Occipital lobe (tissue), 3 donors: ENCODE measurements at places on chromosomes 3 and 15.

DNA sequence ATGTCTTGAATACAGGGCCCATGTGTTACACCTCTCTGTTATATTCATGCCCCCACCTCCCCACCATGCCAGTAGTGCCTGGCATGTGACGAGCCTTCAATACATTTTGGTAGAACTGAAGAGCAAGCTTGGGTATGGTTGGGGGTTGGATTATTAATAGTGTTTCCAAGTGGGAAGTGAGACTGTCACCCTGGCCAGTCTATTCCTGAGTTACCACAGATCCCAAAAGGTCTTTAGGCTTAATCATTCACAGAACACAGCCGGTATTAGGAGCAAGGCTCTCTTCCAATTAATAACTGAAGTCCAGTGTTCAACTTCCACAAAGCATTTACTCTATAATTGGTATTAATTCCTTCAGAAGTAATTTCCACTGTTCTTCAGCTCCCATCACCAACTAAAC, 231.9 kb upstream of the LRTM1 start:
- no peak for DNase-seq

GRCh38 chr3:100403362-100404249, 2.3 kb downstream of the LNP1 start:
- no peak for DNase-seq

- DNase-seq = peak; percentile 21
These were observed 156.5 kb upstream of the SLC2A2 start for GRCh38 chr3:171183042-171183441.

DNA sequence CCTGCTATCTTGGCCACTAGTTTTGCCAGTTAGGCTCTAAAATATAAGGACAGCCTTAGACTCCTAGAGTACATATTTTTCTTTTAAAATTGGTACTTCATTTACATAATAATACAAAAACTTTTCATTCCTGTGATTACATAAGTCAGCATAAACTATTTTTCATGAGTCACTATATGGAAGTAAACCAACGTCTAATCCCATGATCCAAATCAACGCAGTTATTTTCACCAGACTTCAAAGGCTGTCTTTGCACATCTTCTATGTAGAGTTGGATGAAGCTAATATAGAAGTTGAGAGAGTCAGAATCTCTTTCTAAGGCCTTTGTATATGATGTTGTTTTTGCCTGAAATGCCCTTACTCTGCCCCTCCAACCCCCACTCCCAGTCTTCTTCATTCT, 7.6 kb upstream of the MFSD1 start:
- no peak for DNase-seq

DNA sequence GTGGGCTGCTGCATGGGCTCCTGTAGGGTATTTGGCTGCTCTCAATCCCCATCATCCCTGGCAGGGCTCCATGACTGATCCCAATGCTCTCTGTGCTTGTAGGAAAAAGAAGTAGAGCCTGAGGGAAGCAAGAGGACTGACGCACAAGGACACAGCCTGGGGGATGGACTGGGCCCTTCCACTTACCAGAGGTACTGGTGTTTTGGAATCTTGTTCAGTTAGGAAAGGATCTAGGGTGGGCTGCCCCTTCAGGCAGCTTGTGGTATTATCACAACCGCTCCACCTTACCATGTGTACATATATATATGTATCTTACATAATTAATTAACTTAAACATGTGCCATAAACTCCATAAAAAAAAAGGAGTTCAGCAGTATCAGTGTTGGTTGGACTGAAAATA, 1.3 kb downstream of the SLC28A2 start:
- no peak for DNase-seq

GRCh38 chr15:52481915-52482314, 46.8 kb downstream of the MYO5A start:
- DNase-seq = no peak

DNA sequence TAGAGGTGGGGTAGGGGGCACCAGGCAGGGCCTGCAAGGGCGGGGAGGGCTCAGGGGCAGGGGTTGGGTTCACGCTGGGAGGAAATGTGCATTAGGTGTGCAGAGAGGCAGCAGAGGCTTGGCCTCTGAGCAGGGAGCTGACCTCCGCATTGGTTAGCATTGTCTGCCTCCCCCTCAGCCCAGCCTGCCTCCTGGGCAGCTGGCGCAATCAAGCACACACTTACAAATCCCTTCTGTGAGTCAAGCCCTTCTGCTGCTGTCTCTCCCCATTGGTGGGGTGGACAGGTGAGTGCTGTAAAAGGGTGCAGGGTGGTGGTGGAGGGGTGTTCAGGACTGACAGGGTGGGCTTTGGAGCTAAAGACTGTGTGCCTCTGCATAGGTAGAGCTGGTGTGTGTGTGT, 9.3 kb downstream of the LOXL1 start:
- no peak for DNase-seq

DNA sequence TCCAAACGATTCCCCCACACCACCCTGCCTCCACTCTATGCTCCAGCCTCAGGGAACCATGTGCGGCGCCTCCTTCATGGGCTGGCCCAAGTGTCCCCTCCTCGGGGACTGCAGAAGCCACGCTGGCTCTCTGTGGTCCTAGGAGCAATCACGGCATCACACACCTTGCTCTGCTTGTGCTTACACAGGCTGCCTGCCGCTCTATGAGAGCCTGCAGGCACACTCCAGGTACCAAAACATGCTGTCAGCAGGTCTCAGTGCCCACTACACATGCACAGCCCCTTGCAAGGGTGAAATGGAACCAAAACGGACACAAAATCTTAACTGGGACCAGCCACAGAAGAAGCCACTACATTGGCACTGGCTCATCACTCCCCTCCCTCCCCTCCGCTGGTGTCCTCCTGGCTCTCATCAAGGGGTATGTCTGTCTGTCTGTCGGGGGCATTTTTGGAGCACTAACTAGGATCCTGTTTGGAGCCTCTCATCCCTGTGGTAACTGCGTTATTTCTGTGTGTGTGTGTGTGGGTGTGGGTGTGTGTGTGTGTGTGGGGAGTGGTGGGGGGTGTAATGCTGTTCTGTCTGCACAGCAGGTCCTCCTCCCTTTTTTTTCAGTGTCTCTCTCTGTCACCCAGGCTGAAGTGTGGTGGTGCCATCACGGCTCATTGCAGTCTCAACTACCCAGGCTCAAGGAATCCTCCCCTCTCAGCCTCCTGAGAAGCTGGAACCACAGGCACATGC, 60.6 kb downstream of the DHX30 start:
- DNase-seq = no peak

DNA sequence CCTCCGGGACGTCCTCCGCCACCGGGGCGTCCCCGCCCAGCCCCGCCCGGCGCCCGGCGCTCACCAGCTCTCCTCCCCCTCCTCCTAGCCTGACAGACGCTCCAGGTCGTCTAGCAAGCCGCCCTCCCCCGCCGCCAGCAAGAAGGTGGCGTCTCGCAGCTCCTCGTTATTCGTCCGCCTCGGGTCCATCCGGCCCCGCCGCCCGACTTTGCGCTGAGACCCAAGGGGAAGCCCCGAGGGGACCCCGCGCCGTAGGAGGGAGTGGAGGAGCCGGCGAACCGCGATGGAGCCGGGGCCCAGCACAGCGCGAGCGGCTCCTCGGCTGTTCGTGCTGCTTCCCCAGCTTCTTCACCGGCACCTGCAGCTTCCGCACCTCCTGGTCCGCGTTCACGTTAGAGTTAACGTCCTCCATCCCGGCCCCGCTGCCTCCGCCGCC, 26.3 kb upstream of the MTHFS start:
- DNase-seq = peak; percentile 34

- DNase-seq = no peak
These were observed 990.4 kb downstream of the GBE1 start for GRCh38 chr3:80771085-80771484.

GRCh38 chr3:134437211-134437752, 48.5 kb downstream of the ANAPC13 start:
- no peak for DNase-seq

DNA sequence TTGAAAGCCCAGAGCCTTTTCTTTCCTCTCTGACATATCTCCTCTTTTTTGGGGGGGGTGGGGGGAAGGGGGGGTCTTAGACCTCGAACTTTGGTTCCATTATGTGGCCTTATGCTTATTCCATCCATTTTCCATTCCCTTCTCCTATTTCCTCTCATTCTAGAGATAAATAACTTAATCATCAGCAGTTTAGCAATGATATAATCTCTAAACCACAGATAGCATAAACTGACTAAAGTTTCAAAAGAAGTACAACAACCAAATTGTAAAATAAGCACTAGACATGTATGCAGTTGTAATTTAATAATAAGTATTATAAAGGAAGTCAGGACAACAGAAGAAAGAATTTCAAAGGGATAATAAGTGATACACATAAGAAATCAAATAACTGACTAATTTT, 64.5 kb downstream of the AQR start:
- DNase-seq = no peak

DNA sequence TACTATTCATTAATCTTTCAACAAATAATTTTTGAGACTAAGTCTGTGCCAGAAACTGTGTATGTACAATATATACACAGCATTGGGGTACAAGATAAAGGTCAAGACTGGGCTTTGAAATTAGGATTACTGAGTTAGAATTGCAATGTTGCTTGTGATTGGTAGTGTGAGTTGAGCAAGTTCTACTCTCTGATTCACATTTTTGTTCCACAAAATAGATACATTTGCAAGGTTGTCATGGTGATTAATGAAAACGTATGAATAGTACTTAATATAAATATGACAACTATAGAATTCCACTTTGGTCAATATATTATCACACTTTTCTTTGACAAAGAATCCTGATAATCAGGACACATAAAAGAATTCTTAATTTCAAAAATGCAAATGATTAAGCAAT, 314.6 kb downstream of the GBE1 start:
- no peak for DNase-seq

DNA sequence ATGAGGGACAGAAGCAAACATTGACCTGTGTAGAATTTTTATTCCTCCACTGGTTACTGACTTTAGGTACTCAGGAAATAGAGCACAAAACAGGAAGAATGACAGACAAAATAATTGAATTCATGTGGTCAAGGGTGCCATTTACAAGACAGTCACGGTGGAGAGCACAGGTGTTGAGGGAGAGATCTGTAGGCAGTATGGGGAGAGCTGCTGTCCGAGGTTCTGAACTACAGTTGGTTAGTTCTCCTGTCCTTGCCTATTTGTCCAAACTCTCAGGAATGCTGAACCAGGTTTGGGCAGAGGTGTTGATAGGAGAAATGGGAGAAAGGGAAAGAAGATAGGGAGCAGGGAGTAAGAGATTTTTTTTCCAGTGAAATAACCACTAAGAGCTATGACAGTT, 178.5 kb upstream of the ZBTB20 start:
- no peak for DNase-seq

- no peak for DNase-seq
These were observed 211.4 kb downstream of the IL5RA start for GRCh38 chr3:2898591-2899353.

DNA sequence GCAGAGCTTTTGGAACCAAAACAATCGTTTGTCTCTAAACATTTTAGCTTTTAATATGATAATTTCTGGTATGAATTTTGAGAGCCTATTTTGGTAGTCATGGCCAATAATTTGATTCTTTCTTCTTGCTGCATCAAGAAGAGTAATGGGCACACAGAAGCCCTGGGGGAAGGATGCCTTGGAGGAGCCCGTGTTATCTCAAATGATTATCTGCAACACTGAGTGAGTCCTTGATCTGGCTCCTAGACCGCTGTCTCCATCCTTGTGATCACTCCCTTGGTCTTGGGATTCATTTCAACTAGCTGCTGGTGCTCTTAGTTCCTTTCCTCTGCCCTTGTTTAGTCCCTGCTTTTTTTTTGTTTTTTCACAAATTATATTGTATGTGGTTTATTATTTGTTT, 77.9 kb upstream of the CCNL1 start:
- DNase-seq = no peak

GRCh38 chr3:11445883-11446282, 173.7 kb downstream of the ATG7 start:
- no peak for DNase-seq

DNA sequence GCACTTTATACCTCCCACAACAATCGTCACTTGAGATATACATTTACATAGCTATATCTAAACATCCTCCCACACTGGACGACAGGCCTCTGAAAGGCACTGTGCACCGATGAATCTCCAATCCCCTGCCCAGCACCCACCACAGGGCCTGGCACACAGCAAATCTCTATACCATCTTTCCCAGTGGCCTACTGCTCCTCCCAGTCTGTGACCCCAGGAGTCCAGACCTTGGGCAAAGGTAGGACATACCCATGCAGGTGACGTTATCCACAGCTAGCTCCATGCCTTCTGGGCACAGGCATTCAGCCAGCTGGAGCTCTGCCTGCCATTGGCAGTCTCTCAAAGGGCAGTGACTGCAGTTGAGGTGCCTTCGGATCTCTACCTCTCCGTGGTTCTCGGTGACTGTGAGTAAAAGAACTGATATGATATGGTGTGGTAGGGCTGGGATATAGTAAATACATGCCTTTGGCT, 5.8 kb downstream of the LTK start:
- no peak for DNase-seq

DNA sequence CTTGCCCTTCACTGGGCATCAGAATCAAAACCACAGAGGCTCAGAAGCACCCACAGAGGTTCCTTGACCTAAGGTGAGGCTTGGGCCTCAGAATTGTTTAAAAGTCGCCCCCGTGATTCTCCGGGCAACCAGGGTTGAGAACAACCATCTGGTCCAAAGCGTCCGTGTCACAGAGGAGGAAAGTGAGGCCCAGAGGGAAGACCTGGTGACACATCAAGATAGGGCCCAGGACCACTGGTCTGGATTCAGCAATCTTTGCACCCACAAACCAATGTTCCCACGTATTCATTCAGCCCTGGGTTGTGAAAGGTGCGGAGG, 272.6 kb downstream of the UACA start:
- no peak for DNase-seq

- DNase-seq = no peak
These were observed 177.0 kb downstream of the MAGI1 start for GRCh38 chr3:65861718-65862117.

DNA sequence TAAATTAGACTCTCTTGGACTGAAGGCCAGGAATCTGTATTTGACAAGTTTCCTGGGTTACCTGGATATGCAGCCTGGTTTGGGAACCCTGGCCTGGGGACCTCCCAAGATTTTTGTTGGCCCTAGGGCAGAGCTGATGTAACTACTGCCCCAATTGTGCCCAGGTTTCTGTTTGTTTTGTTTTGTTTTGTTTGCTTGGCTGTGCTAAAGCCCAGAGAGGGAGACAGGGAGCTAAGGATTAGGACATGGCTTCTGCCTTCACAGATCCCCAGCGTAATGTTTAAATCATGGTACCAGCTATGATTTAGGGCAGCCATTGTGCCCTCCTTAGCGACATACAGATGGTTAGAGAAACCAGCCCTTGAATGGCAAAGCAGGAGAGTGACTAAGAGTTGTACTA, 47.6 kb downstream of the ABHD5 start:
- DNase-seq = no peak

DNA sequence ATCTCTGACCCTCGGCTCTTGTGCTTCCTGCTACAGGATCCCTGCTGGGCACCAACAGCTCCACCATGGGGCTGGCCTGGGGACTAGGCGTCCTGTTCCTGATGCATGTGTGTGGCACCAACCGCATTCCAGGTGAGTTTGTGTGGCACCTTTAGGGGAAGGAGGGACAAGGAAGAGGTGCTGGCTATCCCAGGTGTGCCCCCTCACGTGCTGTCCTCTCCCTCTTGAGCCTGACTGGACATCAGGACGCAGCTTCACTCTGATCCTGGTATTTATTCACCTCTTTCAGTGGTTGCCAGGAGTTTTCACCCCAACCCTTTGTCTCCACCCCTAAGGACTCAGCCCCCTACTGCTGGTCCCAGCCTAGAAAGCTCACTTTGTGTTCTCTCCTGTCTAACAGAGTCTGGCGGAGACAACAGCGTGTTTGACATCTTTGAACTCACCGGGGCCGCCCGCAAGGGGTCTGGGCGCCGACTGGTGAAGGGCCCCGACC, 960 bp downstream of the THBS1 start:
- DNase-seq = no peak
